ENCODE measurements at places on chromosomes 6 and 20. TPM values are rescaled to one million over a fixed set of nuclear protein-coding genes. Genes with fewer than 3 reads are reported as not detected.

DNA sequence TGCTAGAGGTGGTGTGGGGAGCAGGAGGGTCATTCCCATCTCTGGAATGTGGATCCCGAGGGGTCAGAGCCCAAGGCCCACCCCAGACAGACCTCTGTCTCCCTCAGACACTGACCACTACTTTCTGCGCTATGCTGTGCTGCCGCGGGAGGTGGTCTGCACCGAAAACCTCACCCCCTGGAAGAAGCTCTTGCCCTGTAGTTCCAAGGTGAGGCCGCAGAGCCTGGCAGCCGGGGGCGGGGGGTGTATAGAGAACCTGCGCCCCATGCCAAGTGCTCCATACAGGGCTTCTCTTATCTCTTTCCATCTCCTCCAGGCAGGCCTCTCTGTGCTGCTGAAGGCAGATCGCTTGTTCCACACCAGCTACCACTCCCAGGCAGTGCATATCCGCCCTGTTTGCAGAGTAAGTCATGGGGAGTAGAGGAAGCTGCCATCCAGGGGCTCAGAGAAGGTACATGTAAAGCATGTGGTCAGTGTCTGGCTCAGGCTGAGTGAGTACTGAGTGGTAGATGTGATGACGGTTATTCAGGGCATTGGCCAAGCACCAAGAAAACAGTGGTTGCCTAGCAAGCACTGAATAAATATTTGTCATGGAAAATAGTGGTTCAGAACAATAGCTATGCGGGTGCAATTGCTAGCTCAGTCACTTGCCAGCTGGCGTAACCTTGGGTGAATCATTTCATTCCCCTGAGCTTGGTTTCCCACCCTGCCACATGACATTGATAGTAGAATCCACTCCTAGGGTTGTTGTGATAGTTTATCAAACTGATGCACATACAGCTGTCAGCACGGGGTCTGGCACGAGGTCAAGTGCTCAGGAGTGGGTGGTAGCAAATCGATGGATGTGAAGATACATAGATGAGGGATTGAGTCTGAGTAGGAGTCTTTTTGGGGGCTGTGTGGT lies 3.5 kb downstream of the PIGT start:
- DNase-seq: peak; percentile 100

The SLC22A16 gene
- not detected for total RNA-seq

GRCh38 chr6:21159465-21159864 lies 434.1 kb upstream of the SOX4 start:
- no peak for DNase-seq

The KIF6 gene
- total RNA-seq: not detected

GRCh38 chr6:9083108-9083507 lies 647.8 kb upstream of the SLC35B3 start:
- no peak for DNase-seq

The RNGTT gene
- 15.7 TPM for total RNA-seq

GRCh38 chr20:60808003-60808672 lies 443.9 kb upstream of the CDH4 start:
- DNase-seq: no peak
